Inflammatory macrophage treated with lipopolysaccharide for 4 hours (primary cell): ENCODE measurements at places on chromosomes 2 and 18.
A peak's percentile ranks its signal among the peaks of the same experiment; 100 is the strongest.

- no peak for DNase-seq
Observed at GRCh38 chr2:239370403-239370802, 30.4 kb downstream of the HDAC4 start.

- no peak for DNase-seq
Observed at GRCh38 chr2:1655461-1655860, 88.9 kb downstream of the PXDN start.

DNA sequence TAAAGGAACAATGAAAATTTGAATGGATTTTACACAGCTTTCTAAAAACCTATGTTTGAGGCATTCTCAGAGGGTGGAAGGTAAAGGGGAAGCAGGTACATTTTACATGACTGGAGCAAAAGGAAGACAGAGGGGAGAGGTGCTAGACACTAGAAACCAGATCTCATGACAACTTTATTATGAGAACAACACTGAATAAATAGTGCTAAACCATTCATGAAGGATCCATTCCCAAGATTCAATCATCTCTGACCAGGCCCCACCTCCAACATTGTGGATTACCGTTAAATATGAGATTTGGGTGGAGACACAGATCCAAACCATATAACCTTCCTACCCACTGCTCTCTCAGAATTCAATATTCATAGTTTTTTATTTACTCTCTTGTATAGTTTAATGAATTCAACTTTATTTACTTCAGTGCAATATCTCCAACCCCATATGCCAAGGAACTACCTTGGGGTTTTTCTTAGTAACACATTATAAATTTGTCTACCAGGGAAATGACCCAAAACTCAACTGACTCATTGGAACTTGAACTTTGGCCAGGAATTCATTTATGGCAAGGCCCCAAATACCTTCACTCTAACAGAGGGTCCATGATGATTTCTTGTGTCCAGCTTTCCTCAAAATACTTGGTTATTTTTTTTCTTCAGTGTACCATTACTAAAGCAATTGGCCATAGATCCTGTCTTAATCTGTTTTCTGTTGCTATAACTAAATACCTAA is 317.8 kb downstream of the GULP1 start:
- no peak for DNase-seq

DNA sequence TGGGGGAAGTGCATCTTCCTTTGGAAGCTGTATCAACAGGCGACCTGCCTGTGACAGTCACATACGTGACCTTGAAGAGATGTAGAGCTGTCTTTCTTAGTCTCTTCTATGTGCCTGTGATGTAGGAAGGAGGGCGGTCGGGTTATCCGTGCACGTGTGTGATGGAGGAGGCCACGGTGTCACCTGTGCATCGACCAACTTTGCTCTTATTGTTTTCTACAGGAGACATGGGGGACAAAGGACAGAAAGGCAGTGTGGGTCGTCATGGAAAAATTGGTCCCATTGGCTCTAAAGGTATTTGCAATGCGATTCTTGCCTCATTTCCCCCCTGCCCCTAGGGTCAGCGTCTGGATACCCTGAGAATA is 20.7 kb upstream of the ALLC start:
- no peak for DNase-seq

GRCh38 chr2:150705357-150705756 is 217.9 kb upstream of the RND3 start:
- no peak for DNase-seq

GRCh38 chr2:134630504-134631159 is 88.2 kb downstream of the TMEM163 start:
- DNase-seq = no peak

GRCh38 chr2:65067806-65068553 is 11.8 kb downstream of the CEP68 start:
- DNase-seq = no peak

GRCh38 chr2:18356676-18357075 is 203.8 kb downstream of the RDH14 start:
- DNase-seq = no peak

- peak; percentile 83 for DNase-seq
Observed at GRCh38 chr2:223943561-223944008, 1.6 kb downstream of the WDFY1 start.

DNA sequence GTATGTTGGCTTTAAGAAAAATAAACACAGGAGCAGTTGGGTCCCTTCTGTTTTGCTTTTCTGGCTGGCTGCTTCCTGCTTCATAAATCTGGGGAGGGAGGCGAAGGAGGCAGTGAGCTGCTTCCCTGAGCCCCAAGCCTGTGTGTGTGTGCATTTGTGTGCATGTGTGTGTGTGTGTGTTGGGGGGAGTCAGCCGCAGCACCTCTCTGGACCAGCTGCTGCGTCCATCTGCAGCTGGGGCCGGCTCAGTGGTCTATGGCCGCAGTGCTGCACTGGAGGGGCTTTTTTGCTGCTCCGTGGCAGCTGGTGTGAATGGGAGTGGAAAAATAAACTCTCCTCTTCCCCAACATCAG is 192.3 kb downstream of the RNF144A start:
- DNase-seq = no peak

- DNase-seq = no peak
Observed at GRCh38 chr2:80894486-80894885, 589.9 kb upstream of the LRRTM1 start.

DNA sequence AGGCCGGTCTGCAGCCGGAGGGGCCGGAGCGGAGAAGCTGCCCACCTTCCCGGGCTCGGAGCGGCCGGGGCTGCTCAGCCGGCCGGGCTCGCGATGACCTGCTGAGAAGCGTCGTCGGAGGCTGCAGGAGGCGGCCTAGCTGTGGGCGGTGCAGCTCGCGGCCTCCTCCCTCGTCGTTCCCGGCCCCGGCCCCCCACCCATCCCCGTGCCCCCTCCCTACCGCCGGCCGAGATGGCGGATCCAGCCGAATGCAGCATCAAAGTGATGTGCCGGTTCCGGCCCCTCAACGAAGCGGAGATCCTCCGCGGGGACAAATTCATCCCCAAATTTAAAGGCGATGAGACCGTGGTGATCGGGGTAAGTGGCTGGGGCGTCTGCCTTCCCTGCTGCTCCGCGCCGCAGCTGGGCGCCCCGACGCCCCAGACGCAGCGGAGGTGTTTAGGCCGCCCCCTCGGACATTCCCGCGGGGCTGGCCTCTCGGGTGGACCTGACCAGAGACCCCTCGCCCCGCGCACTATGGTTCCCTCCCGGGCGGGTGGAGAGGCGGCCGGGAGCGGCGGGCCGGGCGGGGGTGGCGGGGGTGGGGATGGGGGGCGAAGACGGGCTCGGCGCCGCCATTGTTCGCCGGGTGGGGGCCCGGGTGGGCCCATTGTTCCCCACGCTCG is 492 bp downstream of the KIF5C start:
- no peak for DNase-seq

DNA sequence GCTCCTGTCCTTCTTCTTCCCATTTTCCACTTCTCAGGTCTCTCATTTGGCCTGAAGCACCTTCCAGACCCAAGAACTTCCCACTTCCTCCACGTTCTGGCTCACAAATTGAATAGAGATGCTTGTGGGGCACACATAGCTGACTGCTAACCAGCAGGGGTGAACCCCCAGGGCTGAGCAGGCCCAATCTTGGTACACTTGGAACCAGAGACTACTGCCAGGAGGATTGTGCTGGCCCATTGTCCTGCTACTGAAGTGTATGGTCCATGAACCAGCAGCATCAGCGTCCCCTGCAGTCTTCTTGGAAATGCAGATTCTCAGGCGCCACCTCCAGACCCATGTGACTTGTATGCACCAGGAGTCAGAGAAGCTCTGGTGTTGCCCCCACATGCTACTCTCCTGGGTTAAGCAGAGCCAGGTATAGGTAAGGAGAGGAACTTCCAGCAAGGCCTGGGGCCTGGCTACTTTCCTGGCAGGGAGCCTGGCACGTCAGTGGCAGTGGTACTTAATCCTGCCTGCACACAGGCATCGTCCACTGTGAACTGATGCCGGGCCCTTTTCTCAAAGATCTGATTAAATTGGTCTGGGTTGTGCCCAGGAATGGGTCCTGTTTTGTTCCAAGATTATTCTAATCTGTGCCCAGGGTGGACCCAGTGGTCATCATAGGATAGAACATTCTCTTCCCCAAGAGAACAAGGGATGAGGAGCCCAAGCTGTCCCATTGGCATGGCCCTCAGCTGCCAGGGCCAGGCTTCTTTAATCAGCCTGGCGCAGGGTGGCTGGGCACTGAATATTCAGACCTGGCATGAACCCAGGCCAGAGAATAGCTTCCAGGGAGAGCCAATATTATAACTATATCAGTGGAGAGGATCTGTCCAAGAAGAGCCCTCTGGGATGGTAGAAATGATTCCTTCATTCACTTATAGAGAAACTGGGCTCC is 248.7 kb downstream of the SOX11 start:
- DNase-seq = no peak

DNA sequence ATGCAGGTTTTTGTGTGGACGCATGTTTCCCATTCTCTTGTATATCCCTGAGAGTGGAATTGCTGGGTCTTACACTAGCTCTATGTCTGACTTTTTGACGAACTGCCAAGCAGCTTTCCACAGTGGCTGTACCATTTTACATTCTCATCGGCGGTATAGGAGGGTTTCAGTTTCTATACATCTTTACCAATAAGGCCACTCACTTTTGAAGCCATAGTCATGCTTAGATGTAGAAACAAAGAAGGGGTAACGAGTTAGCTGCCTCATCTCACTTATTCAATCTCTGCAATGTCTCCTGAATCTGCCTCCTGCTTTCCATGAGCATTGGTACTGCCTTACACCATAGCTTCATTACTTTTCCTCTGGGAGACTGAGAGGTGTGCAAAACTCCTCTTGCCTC is 47.4 kb downstream of the MMADHC start:
- DNase-seq = no peak

DNA sequence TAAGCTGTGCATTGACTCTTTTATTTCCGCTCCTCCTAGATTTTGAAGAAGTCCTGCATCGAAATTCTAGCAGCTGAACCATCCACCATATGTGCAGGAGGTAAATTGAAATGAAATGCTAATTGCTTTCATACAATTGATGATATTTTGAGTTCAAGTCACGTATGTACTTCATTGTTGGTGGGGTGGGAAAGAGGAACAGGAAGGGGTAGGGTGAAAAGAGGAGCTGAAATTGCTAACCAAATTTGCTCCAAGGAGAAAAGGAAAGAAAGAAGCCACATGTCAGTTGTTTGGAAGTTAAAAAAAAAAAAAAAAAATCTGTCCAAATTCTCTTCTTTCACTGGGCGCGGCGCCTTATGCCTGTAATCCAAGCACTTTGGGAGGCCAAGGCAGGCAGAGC is 77.8 kb downstream of the ANTXR1 start:
- peak; percentile 44 for DNase-seq

GRCh38 chr18:23811176-23811575 is 121.9 kb downstream of the LAMA3 start:
- no peak for DNase-seq

DNA sequence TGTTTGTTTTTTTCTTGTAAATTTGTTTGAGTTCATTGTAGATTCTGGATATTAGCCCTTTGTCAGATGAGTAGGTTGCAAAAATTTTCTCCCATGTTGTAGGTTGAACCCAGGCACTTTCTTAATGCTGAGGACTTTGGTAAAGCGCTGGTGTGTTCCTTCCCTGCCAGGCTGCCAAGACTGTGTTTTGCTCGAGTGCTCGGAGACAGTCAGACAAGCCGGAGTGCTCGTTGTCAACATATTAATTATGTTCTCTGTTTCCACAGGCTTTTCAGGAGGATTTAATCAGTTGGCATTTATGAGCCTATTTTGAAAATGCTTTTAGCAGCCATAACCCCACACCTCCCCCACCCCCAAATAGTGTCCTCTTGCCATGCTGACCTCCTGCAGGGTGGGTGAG is 6.4 kb downstream of the MTCL1 start:
- no peak for DNase-seq

DNA sequence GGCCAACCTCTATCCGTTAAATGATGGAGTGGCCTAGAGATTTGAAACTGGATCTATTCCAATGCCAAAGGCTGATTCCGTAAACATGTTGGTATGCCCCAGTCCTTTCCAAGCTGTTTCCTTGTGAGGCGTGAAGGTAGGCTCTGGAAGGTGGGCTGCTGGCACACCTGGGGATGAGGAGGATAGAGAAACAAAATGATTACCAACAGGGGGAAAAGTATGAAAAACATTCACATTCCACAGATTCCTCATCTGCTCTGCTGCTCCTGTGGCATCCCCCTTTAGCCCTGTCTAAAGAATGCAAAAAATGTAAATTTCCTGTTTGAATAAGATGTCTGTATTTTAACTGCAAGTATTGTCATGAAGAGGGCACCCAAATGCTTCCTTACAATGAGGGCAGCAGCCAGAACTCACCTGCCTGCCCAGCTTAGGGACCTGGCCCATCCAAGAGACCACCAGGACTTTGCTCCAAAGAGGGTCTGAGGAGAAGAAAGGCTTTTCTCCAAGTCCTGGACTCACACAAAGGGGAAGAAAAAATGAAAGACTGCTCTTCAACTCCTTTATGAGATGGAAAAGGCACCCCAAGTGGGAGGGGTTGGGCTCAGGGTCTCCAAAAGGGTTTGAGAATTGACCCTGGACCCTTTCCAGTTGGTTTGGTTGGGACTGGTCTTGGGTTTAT is 132.3 kb upstream of the PELI1 start:
- no peak for DNase-seq

- DNase-seq = no peak
Observed at GRCh38 chr2:136030406-136030805, 45.0 kb upstream of the DARS1 start.

DNA sequence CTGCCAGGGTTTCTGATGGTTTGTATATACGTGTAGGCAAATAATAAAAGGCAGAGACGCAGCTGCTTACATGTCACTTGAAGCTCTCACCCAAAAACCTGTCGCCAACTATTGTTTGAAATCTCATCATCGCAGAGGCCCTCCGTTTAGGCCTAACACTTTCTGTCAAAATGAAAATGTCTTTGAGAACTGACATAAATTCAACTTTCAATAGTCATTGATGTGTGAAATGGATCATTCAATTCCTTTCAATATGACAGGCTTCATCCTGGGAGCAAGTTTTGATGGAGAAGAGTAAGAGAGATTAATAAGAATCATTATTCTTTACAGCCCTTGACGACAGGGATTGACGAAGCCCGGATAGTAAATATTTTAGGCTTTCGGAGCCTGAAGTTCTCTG is 2.7 kb downstream of the ACTG2 start:
- DNase-seq = no peak

DNA sequence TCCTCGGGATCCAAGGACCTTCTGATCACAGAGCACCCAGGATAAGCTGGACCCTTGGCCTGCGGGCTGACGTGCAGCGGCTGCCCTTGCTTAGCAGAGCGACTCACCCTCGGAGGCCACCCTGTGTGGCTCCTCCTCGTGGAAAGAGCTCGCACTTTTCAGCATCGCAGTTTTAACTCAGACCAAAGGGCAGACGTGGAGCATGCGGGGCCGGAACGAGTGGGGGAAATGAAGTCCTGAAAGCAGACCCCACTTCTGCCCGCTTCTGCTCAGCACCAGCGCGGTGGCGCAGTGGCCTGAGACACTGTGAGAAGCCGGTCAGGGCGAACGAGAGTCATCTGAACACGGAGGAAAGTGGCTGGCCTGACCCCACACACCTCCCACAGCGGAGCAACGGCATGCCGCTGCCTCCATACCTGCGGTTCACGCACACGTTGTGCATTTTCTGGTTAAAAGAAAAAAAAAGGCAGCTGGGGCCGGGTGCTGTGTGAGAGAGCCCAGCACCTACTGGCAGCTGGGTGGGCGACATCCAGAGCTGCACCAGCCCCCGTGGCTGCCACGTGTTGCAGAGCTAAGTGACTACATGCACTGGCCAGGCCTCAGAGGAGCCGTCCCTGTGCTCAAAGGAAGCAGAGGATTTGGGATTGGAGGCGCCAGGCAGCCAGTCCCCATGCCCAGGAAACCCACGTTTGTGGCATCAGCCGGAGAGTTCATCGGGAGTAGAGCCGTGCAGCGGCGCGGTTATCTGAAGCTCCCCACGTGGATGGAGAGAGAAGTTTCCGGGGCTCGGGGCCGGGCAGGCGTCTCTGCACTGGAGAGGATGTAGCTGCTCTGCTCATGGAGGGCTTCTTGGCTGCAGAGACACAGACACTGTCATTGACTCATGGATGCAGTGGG is 89.7 kb downstream of the USP40 start:
- no peak for DNase-seq
